ENCODE measurements at places on chromosomes 1 and 21. TPM values are rescaled to one million over a fixed set of nuclear protein-coding genes. Genes with fewer than 3 reads are reported as not detected.

The DENND2D gene
- polyA plus RNA-seq: 106 TPM

The FAM151A gene
- not detected for polyA plus RNA-seq

DNA sequence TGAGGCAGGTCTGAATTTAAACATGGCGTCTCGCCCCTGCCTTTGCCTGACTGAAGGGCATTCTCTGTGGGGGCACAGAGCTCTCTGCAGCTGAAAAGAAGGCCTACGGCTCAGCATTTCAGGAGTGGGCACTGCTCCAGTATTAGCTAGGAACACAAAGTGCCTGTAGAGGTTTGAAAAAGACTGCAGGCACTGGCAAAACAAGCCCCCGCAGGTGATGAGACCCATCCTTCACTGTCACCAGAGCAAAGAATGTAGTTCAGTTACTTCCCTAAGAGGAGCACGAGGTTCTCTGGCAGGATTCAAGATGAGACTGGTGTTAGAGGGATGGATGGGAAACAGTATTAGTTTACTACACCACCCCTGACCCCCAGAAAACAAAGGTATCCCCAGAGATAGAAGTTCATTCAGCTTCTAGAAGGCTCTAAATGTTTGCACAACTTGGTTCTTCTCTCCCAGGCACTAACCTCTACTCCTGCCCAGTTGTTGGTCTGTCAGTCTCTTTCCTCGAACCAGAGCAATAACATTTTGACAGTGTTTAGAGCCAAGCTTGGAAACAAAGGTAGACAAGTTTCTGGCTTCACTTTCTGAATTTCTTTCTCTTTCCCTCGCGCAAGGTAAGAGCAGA is 101.9 kb upstream of the KCNE2 start:
- no peak for DNase-seq

DNA sequence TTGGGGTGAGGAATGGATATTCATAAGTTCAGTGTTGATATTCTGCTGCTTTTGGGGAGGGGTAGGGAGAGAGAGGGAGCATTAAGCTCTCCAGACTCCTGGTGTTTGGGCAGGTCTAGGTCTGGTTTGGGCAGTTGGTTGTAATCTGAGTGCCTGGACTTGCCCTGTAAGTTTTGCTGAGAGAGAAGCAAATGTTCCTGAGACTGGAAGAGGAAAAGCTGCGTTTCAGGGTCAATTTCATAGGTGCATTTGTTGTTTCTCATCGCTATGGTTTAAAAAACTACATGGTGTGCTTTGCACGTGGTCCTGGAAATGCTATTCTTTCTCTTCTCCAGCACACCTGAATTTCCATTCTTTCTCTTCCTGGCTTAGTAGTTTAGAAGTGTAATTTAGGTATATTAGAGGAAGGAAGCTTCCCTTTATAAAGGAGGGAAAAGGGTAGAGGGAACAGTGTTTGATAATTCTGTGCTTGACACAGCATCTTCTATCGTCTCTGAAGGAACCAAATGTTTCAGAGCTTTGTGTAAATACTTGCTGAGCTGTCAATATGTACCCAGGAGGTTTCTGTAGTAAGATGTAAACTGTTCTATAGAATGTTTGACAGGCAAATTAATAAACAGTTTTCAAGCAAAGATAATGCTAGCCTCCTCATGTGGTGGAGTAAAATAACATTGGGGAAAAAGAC is 6.3 kb downstream of the ARID1A start:
- no peak for DNase-seq

DNA sequence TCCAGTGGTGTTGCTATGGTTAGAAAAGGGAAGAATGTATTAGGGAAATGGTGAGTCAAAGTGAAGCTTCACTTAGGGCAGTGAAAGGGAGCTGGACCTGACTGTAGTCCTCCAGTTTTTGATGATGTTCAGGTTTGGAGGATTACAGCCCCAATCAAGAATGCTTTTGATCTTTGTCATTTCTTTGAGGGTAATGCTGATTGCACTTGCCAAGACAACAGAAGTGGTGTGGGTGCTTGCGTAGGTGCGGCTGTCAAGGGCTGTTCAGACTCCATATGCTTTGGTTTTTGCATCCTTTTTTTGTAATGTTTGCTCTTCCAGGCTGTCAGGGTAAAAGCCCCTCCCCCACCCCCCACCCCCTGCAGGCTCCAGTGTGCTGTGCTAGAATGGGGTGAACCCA is 38.9 kb downstream of the HHAT start:
- no peak for DNase-seq

- no peak for DNase-seq
These were observed 23.4 kb upstream of the PDE9A start for GRCh38 chr21:42629933-42630589.

DNA sequence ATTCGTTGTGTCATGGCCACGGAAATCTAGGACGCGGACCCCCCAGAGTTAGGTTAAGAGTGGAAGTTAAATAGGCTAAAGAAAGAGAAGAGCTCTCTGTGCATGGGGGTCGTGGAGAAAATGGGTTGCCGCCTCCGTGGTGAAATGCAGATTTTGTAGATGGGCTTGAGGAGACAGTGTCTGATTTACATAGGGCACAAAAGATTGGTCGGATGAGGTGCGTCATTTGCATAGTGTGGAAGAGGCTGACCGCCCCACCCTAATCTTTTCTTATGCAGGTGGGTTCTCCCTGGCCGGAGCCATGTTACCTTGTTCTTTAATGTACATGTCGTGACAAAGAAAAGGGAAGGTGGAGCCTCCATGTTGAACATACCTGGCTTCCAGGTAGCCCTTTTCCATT is 14.3 kb upstream of the SLC5A9 start:
- no peak for DNase-seq
